ENCODE measurements at places on chromosomes 2 and 18.

- no peak for DNase-seq
Measured at GRCh38 chr2:26269571-26270158, 24.9 kb downstream of the HADHB start.

DNA sequence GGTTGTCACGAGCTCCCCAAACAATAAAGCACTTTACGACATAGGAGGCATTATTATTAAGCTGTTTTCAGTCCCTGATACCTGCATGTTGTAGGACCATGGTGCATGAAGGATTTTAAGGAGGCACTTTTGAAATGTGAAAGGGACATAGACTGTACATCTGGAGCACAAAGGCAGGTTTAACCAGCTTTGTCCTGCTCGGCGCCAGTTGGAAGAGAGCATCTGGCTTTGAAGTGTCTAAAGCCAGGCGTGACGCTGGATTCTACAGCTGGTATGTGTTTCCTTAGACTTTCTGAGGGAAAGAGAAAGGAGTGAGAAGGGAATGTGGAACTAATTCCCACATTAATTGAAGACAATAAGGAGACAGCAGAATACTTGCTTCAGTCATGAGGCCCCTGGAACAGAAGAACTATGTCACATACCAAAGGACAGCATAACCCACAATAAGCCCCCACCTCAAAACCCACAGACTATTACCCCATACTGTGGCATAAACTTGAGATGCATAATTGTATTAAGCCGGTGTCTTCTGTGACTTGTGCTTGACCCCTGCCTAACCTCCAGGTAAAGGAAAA lies 381.0 kb upstream of the MEX3C start:
- DNase-seq: no peak

GRCh38 chr2:65435625-65436168 lies 3.3 kb upstream of the SPRED2 start:
- no peak for DNase-seq

DNA sequence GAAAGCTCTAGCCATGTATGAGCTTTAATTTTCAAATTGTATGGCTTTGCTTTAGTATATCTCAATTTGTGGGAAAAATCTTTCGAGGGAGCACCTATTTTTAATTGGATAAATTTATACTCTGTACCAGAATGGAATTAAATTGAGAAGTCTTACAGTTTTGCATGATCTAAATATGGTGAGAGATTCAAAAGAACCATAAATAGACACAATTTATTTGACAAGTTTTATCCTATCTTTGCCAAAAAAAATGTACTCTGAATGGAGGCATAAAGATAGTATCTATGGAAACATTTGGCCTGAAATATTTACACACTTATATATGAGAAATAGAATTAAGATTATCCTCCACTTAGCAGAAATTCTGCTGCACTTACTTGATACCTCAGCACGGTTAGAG lies 238.4 kb downstream of the NDUFA10 start:
- DNase-seq: no peak

DNA sequence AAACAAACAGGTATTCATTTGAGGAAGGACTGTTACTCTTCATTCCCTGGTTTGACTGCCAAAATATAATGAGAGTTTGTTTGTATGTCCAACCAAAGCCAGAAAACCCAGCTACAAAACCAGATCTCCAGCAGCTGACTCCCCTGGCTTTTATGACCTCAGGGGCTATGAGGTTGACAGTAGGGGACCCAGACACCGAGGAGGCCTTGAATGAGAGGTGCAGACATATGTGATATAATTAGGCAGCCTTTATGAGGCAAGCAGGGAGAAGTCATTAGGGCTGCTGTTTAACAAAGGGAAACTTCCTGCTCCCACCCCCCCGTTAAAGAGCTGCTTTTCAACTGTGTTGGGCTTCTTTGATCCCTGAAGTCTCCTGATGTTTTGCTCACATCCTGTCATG lies 236.7 kb downstream of the SLC4A3 start:
- DNase-seq: no peak
